ENCODE measurements at places on chromosomes 1 and 21. TPM values are rescaled to one million over a fixed set of nuclear protein-coding genes. Genes with fewer than 3 reads are reported as not detected.

EPS8L3 gene
- total RNA-seq: not detected

KRTAP7-1 gene
- total RNA-seq: not detected

DNA sequence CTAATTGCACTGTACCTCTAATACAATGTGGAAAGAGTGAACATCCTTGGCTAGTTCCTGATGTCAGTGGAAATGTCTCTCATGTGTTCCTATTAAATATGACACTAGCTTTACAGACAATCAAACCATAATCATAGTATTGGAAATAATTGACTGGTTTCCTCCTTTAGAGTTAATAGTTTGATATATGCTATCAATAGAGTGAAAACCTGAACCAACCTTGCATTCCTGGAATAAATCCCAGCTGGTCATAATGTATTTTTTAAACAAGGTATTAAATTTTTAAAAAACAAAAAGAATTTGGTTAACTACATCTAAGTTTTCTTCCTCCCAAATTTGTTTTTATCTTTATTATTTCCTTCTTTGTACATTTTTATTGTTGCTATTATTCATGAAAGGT, 226.1 kb downstream of the SLC45A1 start:
- no peak for DNase-seq

- DNase-seq: no peak
Measured at GRCh38 chr1:228647523-228648444, 87.5 kb upstream of the RHOU start.

DNA sequence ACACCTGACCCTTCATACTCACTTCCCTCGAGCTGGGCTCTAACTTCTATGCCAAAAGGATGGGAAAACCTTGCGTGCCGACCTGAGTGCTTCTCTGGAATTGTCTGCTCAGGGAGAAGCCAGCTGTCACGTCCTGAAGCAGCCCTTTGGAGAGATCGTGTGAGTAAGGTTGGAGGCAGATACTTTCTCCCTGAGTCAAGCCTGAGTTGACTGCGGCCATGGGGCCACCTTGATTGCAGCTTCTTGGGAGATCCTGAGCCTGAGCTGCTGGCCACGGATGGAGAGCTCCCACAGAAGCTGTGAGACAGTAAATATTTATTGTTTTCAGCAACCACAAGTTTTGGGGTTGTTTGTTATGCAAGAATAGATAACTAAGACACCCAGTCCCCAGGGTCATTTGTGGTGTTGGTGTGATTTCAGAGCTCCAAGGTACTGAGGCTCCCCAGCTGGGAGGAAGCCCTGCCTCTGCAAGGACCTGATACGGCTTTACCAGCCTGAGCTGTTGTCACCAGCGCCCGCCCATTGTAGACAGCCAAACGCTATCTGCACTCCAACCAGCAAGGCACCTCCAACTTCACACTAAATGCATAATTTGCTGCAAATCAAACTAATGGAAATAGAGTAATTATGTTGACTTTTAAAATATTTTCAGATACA, 531.6 kb downstream of the PTPRU start:
- no peak for DNase-seq

DNA sequence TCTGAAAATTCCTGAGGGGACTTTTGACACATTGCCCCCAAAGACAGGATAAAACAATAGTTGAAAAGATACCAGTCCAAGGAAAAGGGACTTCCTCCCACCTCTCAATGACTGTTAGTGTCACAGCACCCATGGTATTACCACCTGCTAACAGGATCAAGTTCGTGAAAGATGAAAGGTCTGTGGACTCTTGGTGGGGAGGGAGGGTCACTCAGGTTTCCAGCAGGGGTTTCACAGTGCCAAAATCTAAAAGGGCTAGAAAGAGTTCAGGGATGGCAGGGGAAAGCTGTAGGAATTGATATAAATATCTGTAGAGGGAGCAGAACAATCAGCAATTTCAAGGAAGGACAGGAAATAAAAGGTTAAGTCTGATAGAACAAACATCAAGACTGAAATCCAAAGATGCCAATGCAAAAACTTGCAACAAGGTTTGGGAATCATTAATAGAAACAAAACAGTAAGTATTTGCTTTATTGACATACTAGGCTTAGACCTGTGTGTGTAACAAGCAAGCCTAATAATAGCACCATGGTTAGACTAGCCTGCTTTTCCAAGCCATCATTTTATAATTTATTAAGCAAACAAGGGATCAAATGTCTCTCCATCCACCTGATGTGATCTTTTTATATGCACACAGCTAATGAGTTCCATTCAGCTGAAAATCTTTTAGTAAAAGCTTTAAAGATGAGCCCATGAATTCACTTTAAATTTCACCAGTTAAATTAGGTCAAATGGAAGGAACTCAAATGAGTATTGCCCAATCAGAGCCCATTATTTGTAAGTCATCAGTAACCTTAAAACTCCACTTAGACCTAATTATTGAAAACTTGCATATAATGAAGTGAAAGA, 3.7 kb downstream of the MCL1 start:
- no peak for DNase-seq

WLS gene
- total RNA-seq: 29.2 TPM

- DNase-seq: no peak
Measured at GRCh38 chr1:31633117-31633516, 11.6 kb downstream of the PEF1 start.

GRCh38 chr1:86069757-86070145, 86.8 kb downstream of the COL24A1 start:
- DNase-seq: no peak

DNA sequence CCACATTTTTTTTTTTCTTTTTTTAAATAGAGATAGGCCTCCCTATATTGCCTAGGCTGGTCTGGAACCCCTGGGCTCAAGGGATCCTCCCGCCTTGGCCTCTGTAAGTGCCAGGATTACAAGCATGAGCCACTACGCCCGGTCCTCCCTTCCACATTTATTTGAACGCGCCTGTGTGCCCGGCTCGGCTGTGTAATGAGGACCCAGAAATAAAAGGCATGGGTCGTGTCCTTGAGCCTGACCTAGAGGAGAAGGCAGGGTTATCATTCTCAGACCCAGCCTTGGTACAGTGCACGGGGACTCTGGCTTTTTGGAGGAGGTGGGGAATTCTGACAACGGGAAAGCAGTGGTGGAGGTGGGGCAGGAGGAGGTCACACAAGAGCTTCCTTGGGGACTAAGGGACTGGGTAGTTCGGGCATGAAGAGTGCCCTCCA, 841 bp downstream of the CENPF start:
- DNase-seq: no peak

CD48 gene
- 1.1 TPM for total RNA-seq

BRDT gene
- not detected for total RNA-seq

OR14K1 gene
- total RNA-seq: not detected

KRTAP11-1 gene
- total RNA-seq: not detected

DNA sequence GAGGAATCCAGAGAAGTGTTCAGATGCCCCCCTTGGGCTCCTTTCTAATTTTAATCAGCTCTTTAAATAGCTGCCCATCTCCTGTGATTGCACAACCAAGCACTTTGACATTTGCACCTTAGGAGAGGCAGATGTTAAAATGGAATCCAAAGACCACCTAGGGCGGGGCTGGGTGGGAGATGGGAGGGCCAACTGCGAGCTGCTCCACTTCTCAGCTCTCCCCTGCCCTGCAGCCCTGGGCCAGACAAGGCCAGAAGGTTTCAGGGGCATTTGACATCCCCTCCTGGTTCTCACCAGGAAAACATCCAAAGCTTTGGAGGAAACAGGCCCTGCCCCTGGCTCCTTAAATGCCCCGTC, 106.9 kb downstream of the DHRS3 start:
- DNase-seq: no peak

- no peak for DNase-seq
Measured at GRCh38 chr21:32867597-32867996, 96.0 kb upstream of the PAXBP1 start.

TAS1R1 gene
- total RNA-seq: not detected

GRCh38 chr1:65964123-65964522, 171.4 kb downstream of the PDE4B start:
- DNase-seq: no peak

- DNase-seq: no peak
Measured at GRCh38 chr1:42319128-42319851, 15.7 kb downstream of the FOXJ3 start.

- DNase-seq: no peak
Measured at GRCh38 chr1:185291159-185291558, 25.9 kb downstream of the IVNS1ABP start.

GRCh38 chr1:225532240-225532944, 104.6 kb upstream of the LBR start:
- no peak for DNase-seq

- no peak for DNase-seq
Measured at GRCh38 chr1:235004276-235004675, 124.4 kb downstream of the TOMM20 start.

GRCh38 chr1:43704838-43705237, 2.5 kb upstream of the ST3GAL3 start:
- no peak for DNase-seq

CLDN17 gene
- total RNA-seq: not detected

DNA sequence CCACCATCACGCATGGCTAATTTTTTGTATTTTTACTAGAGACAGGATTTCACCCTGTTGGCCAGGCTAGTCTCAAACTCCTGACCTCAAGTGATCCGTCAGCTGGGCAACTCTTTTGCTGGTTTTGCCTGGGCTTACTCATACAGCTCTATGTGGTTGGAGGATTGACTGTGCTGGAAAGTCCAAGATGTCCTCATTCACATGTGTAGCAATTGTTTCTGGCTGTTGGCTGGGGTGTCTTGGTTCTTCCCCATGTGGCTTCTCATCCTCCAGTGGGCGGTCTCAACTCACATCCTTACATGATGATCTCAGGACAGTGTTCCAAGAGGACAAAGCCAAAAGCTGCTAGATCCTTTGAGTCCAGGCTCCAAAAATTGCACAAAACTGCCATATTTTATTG, 53.3 kb downstream of the TEX35 start:
- no peak for DNase-seq

GUCA2A gene
- not detected for total RNA-seq

LDLRAD1 gene
- not detected for total RNA-seq

ANKRD65 gene
- 1.4 TPM for total RNA-seq

- DNase-seq: no peak
Measured at GRCh38 chr1:234199476-234200127, 173.7 kb upstream of the COA6 start.

DNA sequence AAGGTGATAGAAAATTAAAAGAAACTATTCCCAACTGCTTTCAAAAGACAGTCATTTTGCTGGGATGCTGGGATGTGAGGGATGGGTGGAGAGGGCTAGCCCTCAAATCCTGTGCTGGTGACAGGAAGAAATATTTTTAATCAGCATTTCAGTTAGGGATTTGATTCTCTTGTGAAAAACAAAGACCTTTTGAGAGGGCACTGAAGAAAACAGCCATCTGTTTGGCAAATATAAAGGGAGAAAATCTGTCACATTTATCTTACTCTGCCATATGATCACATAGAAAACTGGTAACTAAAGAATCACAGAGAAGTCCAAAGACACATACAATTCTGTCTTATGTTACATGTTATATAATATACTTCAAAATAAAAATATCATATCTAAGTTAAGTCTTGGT, 12.3 kb downstream of the STXBP3 start:
- no peak for DNase-seq

DNA sequence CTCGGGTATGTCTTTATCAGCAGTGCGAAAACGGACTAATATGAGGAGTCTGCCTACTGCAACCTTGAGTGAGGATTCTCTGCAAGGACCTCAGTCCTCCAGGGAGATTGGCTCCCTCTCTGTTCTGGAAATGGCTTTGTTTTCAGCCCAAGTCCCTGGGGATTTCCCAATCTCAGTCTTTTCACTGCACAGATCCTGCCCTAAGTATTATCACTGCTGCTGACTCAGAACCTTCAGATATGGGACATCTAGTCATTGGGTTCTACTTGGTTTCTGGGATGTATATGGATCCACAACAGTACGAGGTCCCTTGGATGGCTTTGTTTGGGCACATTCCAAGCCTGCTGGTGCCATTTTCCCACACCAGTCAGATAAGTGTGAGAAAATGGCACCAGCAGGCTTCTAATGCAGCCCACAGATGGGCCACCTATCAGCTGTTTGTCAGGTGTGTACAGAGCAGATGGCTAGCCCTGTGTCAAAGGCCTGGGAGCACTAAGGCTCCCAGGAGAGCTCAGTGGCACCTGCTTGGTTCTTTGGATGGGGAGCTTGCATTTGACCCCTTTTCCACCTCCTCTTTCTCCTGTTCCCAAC, 27.4 kb downstream of the ELF3 start:
- DNase-seq: no peak

NBPF4 gene
- 0.16 TPM for total RNA-seq

- DNase-seq: no peak
Measured at GRCh38 chr1:151048645-151049032, 1.1 kb downstream of the C1orf56 start.

PRDM16 gene
- total RNA-seq: 6.7 TPM

TTC24 gene
- total RNA-seq: not detected

DNA sequence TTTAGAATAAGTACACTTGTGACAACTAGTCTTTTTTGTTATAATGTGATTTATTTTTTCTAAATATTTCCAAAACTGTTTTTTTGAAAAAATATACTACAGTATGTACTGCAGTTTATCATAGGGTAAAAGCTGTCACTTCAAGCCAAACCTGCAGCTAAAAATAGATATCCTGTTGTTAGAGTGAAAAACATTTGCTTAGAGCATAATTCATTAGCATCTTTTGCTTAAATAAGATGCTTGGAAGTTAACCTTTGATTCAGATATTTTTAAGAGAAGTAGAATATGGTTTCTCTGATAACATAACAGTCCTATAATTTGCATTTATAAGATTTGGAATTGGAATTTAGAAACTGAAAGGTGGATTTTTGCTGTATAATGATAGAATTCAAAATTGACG, 21.5 kb downstream of the PRKACB start:
- DNase-seq: no peak

GRCh38 chr1:75992312-75992711, 60.1 kb upstream of the ASB17 start:
- no peak for DNase-seq

GRCh38 chr1:220810963-220811362, 24.2 kb downstream of the MTARC1 start:
- no peak for DNase-seq

- no peak for DNase-seq
Measured at GRCh38 chr1:15577691-15578090, 7.2 kb downstream of the AGMAT start.

DNA sequence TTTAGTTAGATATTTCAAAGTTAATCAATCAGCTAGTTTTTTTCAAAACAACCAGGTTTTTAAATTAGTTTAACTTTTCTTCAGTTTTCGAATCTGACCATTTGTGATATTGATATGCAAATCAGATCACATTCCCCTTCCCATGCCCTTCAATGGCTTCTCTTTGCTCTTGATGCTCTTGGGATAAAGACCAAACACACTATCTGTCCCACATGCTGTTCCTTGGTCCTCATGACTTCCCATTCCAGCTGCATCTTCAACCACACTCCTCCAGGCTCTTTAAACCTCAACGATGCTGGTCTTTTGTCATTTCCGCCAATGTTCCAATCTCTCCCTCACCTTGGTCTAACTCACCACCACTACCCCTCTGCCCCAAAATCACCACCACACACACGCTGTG, 285.8 kb downstream of the LMX1A start:
- no peak for DNase-seq
